ENCODE measurements at places on chromosomes 12 and 14. TPM values are rescaled to one million over a fixed set of nuclear protein-coding genes. Genes with fewer than 3 reads are reported as not detected.

DNA sequence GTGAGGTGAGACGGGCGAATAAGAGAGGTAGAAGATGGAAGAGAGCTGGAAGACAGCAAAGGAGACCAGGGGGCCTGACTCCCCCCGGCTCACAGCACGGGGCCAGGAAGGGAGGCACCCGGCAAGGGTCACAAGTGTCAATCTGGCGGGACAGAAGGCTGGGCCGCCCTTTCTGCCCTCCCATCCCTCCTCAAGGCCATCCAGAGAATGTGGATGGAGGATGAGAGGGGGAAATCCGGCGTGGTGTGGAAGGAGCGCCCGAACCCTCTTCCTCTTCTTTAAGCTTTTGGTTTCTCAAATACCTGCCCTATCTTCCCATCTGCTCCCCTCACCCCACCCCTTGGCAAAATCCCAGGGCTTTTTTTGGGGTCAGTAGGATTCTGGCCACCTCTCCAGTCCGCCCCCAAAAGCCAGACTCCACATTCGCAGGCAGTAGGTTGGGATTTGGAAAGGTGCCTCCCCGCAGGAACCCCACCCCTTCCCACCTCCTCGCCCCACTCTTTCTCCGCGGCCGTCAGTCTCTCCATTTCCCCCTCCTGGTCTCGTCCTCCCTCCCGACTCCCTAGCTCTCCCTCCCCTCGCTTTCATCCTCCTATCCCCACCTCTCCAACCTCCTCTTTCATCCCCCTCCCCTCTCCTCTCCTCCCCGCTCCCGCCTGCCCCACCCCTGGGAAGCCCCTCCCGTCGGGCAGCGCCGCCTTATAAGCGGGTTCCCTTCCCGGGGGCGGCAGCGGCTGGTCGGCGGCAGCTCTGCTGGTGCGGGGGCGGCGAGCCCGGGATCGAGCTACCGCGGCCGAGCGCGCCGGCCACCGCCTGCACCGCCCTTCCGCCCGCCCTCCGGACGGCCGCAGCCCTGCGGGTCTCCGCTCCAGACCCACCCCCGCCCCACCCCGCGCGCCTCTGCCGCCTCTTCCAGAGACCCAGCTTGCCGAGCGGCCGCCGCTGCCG lies at the start of gene PTMS:
Gene PTMS, plus strand, starts transcription at position 730 of the 948 bp plus-strand sequence. CDS start 343 bp downstream, outside the sequence.
- peak; percentile 88 for DNase-seq

DNA sequence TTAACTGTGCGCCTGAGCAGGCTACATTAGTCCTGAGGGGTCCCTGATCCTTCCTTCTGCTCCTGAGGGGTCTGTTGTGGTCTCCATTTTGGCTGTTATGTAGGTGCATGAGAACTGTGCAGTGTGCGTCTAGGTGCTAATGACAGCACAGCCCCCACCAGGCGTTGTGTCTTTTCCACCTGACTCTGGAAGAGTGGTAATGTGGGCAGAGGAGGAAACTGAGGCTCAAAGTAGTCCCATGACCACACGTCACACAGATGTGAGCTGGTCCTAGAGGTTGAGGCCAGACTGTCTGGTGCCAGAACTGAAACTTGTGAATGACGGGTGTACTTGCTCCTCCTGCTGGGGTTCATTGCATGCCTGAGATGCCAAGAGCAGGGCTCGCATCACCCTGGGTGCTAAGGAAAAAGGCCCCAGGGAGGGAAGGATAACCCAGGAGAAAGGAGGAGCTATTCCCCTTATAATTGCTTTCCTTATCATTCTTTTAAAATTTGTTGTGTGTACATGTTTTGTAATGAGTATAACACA lies 111.8 kb downstream of the SLC25A47 start:
- DNase-seq, result no peak

The SERPINA12 gene
- total RNA-seq, result not detected

- DNase-seq, result no peak
These were observed 13.1 kb downstream of the TCTN2 start for GRCh38 chr12:123683964-123684363.

DNA sequence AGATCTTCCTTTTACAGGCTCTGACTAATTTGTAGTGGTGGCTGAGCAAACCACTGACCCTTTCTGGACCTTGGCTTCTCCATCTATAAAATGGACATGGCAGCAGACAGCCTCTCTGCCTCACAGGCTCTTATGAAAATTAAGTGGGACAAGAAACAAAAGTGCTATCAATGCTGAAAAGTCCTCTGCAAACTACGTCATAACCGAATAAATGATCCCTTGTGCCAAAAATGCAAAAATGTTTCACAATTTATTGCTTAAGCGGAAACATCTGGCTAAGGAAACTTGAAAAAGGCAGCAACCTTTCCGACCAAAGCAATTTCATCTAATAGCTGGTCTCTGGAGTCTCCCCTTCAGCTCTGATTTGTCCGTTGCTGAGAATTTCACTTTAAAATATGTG lies 108.5 kb upstream of the PLXNC1 start:
- DNase-seq, result no peak

DNA sequence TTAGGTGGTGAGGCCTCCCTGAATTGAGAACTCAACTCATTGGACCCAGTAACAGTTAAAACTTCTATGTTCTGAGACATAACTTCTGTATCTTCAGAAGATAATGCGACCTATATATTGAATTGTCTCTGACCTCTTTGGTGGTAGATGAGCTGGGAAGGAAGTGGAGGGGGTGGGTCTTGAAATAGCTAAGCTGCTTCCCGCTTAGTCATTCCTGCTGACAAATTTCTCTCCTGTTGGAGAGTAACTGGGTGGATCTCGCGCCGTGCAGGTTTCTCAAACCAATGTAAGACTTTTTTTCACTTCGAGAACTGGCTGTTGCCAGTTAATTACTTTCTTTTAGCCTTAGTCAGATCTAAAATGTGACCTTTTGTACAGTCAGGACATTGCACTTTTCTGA lies 100.8 kb downstream of the PPHLN1 start:
- no peak for DNase-seq

GRCh38 chr14:77039285-77040058 lies 11.0 kb upstream of the IRF2BPL start:
- DNase-seq, result no peak

Data from heart left ventricle (tissue), 16 donors.